Activated CD4-positive, alpha-beta T cell treated with anti-CD3 and anti-CD28 coated beads, Interleukin-10, Interleukin-2, amounts not matched to agents 100 ng/mL and 50 ng/mL, durations not matched to agents 16 hours and 8 hours (primary cell): ENCODE measurements at places on chromosomes 5 and 9.

DNA sequence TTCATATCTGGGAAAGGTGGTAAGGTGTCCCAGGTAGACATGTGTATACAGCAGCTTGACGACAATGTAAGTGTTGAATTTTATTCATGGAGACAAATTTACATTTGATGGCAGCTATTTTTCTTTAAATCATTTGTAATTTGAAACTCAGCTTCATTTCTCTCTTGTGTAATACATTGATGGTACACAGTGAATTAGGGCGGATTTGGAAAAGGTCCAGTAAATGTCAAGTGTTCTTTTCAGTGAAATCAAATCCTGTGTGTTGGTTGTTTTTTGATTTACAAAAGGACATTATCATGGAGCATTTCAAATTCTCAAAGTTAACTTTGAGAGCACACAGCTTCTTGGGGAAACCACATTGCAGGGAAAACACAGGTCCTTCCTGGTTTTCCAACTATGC, 30.0 kb upstream of the PCSK1 start:
- DNase-seq = no peak

GRCh38 chr9:126707083-126707482, 93.4 kb downstream of the LMX1B start:
- DNase-seq = no peak

DNA sequence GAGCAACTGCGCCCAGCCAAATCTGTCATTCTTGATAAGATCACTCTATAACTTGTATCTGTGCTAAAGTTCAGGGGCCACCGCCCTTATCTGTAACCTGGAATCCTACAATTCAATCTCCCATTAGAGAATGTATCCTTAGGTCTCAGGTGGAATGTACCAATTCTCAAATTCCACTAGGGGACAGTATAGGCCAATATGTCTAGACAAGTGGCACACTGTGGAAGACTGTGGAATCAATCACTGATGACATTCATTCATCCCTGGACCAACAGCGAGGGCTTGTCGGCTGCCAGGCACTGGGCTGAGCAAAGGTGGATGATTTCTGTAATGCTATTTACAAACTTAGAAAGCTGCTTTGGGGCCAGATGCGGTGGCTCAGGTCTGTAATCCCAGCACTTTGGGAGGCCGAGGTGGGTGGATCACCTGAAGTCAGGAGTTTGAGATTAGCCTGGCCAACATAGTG, 28.7 kb upstream of the MEGF9 start:
- peak; percentile 59 for DNase-seq

DNA sequence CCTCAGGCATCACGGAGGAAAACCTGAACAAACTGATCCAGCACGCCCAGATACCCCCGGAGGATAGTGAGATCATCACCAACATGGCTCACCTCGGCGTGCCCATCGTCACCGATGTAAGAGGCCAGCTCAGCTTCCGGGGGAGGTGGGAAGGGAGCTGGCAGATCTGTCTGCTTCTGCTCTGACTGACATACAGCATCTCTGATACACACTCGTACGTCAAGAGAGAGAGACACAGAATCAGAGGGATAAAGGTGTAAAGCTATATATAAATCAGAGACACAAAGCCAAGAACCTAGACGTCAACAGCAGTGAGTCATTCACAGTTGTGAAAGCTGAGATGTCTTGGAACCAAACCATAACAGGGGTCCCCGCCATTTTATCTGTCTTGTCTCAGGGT, 30.1 kb upstream of the CFAP157 start:
- no peak for DNase-seq

DNA sequence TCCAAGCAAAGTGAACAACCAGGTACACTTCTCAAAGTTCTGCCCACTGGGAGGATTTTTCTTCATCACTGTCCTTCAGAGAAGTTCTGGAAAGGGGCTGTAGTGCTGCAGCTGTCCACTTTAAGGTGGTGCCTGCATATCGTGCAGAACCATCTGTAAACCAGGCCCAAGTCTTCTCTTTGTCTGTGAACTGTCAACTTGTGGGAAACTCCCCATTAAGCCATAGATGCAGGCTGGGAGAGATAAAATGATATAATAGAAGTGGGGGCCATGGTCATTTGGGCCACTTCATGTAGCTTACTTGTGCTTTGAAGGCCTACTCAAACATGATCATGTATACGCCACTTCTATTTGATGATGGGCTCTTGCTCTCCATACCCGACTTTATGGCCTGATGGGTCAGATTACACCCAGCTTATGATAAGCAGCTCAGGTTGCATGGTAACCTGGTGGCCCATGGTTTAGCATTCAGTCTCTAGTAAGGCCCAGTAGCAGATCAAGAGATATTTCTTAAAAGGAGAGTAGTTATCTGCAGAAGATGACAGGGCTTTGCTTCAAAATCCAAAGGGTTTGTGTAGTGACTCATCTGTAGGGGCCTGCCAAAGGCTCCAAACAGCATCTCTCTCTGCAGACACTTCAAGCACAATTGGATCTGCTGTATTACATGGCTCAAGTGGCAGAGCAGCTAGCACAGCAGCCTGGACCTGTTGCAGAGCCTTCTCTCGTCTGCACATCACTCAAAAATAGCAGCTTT, 15.7 kb upstream of the BTF3 start:
- DNase-seq = no peak

- DNase-seq = no peak
Measured at GRCh38 chr9:115142517-115143270, 24.7 kb upstream of the TNC start.

- peak; percentile 56 for DNase-seq
Measured at GRCh38 chr5:62354028-62354874, 48.2 kb downstream of the KIF2A start.

DNA sequence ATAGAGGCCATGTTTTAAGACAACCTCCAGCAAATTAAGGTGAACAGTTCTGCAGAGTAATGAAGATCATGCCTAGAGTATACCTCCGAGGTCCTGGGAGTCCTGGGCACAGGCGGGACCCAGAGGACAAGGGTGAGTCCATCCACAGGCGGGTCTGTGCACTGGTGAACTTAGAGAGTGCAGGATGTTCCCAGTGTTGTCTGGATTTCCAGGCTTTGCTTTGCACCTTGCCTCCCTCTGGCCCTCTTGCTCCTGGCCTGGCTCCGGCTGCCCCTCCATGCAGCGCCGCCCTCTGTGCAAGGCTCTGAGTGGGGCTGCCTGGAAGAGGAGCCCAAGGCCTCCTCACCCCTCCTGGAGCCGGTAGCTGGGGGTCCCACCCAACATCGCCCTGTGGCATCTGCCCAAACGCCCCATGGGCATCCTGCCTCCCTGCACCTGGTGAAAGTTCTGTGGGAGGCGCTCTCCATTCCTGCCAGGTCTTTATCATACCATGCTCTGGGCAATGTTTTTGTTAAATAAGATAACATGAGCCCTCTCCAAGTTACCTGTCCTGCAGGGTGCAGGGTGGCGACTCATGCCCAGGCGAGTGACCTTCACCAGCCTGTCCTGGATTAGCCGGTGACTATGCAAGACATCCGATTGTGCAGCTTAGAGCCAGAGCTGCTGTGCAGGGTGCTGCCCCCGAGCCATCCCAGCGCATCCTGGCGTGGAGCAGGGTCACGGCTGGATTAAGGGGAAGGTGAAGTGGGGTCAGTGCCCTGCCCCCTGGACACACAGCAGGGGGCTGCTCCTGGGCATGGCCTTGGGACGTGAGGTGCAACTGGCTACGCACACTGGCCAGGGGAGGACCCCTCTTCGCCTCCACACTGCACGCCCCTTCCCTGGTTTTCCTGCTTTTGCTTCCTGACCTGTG, 41.3 kb upstream of the LPCAT1 start:
- no peak for DNase-seq

DNA sequence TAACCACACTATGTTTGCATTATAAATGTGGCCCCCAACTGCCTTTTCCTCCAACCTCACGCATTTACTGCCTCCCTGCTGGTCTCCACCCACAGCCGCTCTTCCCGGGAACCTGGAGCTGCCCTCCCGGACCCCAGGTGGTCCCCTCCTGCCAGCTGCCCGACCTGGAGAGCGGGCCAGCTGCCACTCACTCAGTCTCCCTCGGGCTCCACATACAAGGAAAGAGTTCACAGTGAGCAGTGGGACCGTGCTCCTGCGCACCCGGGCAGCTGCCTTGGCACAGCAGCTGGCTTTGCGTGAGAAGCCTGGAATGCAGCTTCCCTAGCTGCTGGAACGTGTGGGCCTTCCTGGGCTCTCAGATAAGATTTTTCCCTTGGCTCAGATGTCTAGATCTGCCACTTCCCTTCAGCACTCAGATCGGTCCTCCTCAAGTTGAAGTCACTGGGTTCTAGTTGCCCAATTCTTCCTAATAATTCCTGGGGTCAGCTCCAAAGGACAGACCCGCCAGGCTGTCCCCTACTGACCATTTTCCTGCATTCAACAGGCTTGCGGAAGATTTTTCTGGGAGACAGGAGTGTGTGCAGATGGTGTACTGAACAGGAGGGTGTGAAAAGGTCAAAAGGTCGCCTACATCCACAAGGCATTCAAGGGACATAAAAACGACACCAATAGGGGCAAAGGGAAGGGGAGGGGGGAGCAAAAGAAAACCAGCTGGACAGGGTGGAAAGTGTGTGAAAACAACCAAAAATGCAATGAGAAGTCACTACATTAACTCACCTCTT, 69.1 kb downstream of the MYO10 start:
- no peak for DNase-seq

GRCh38 chr9:126773004-126773607, 31.7 kb upstream of the ZBTB43 start:
- DNase-seq = peak; percentile 18

DNA sequence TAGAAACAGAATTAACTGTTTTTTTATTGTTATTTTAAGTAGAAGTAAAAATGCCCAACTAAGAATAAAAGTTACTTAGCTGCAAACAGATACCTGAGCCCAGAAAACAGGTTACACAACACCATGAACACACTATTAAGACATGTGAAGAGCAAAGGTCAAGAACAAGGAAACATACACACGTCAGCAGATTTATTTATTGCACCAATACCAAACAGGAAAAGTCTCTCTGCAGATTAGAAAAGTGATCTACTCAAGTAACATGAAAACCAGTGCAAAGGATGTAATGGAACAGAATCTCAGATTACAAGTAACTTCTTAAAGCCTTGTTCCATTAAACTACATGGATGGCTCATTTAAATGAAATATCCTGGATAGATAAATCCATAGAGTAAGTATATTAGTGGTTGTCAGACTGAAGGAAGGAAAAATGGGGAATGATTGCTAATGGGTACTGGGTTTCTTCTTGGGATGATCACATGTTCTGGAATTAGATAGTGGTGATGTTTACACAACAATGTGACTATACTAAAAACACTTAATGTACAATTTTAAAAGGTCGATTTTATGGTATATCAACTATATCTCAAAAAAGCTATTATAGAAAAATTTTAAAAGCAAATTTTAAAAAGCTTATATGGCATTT, 6.1 kb downstream of the SAR1B start:
- DNase-seq = no peak

GRCh38 chr9:132622159-132622558, 39.8 kb downstream of the BARHL1 start:
- DNase-seq = no peak

DNA sequence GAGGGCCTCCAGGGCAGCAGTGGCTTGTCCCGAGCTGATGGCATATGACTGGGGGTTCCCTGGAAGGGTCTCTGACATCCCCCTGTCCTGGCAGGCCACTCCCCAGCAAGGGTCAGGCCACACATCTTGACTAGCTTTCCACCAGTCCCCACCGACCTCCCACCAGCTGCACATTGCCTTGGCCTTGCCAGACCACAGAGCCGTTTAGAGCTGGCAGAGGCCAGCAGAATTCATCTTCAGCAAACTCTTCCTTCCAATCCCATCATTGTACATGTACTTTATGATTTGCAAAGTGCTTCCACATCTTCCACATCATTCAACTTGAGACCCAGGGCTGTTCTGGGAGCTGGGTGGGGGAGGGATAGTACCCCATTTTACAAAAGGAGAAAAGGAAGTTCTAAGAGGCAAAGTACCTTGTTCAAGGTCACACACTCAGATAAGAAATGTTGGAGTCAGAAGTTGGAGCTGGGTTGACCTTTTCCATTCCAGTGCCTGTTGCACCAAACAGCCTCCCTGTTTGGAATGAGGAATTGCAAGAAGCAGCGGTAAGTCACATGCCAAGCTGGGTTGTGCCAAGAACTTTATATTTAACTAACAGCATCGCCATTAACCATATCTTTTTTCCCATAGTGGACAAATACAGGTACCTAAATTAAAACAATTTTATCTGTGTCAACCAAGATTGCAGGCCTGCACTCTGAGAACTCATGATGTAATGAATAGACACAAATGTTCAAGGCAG, 25.8 kb upstream of the COL15A1 start:
- DNase-seq = no peak

- peak; percentile 45 for DNase-seq
Measured at GRCh38 chr9:69044240-69045219, 9.0 kb downstream of the FXN start.

DNA sequence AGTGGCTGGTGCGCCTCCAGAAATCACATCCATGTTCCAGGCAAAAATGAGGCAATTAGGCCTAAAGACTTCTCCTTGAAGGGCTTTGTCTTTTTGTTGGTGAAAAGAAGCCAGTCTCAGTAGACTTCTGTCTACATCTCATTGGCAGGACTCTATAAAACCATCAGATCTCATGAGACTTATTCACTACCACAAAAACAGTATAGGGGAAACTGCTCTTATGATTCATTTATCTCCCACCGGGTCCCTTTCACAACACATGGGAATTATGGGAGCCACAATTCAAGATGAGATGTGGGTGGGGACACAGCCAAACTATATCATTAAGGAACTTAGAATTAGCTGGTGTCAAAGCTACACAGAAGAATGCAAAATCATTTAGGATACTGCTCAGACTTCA, 77.7 kb upstream of the SNX2 start:
- no peak for DNase-seq
